ENCODE measurements at places on chromosomes 4 and X.

- no peaks in the 10 kb centered on the region for H3K4me1 ChIP-seq
- no peak overlapping the region for H3K4me3 ChIP-seq
- H3K27ac ChIP-seq = no peak overlapping the region
- no peaks in the 10 kb centered on the region for H3K36me3 ChIP-seq
- no peaks in the 10 kb centered on the region for H3K27me3 ChIP-seq
- DNase-seq = no peak
Observed at GRCh38 chr4:41586675-41587225, 48.8 kb downstream of the LIMCH1 start.

- H3K27me3 ChIP-seq = no peaks in the 10 kb centered on the region
- H3K4me1 ChIP-seq = peaks cover 18% of the 10 kb centered on the region
- H3K27ac ChIP-seq = no peak overlapping the region
- no peak overlapping the region for H3K4me3 ChIP-seq
Observed at GRCh38 chr4:26207631-26208030, 113.2 kb upstream of the RBPJ start.

- DNase-seq = no peak
- H3K4me1 ChIP-seq = no peaks in the 10 kb centered on the region
- H3K27me3 ChIP-seq = peaks cover 5% of the 10 kb centered on the region
- H3K36me3 ChIP-seq = no peaks in the 10 kb centered on the region
- H3K27ac ChIP-seq = no peak overlapping the region
- no peak overlapping the region for H3K4me3 ChIP-seq
Observed at GRCh38 chr4:112818594-112818965, 181.6 kb downstream of the LARP7 start.

DNA sequence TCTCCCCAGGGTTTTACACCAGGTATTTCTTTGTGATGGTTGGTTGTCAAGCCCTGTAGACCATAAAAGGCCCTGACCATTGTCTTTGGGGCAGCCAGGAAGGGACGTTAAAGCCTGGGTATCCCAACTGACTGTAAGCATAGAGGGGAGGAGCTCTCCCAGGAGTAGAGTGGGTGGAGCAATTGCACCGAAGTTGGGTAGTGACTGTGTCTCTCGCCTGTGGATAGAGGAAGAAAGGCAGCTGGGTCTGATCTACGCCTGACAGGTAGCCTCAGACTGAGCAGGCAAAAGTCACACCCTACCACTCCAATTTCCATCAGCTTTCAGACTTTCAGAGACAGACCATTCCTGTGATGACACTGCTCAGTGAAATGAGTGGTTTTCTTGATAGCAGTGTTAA is 123.3 kb downstream of the KLHL8 start:
- no peak for DNase-seq
- H3K27ac ChIP-seq = no peak overlapping the region
- no peaks in the 10 kb centered on the region for H3K27me3 ChIP-seq
- peaks cover 16% of the 10 kb centered on the region for H3K4me1 ChIP-seq
- peaks cover 56% of the 10 kb centered on the region for H3K36me3 ChIP-seq
- no peak overlapping the region for H3K4me3 ChIP-seq

DNA sequence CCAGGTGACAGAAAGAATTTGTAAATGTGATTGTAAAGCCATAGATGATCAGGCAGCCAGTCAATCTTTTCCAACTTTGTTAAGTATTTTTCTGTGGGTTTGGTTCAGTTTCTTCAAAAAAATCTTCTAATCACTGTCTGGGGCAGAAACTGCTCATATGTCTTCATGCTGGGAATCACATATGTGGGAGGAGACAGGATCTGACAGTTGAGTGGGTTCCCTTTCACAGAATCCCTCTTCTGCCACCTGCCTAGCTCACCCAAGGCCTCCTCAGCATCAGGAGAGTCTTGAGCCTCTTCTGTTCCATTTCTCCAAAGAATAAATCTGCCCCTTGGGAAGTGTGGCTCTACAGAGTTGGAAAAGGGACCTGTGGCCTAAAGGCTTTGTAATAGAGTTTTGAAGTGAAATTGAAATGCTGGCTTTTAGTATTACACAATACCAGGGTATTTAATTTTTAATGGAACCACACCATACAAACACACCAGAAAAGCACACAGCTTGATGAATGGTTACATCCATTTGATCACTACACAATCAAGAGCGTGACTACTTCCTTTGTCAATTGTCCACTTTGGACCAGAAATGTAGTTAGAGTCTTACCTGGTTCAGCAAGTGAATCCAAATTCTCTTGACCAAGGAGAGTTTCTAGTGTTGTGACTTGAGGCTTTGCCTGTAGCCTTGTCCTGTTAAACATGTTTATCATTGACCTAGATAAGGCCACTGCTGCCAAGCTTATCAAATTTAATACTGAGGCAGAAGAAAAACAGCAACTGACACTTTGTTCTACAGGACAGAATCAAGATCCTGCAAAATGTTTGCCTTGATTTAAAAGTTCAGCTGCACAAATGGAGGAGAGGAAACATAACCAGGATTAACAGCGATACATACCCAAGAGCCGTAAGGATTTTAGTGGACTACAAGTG is 20.4 kb downstream of the MSMO1 start:
- H3K36me3 ChIP-seq = no peaks in the 10 kb centered on the region
- no peak overlapping the region for H3K27ac ChIP-seq
- H3K27me3 ChIP-seq = no peaks in the 10 kb centered on the region
- H3K4me3 ChIP-seq = no peak overlapping the region

GRCh38 chr4:39353478-39354253 is 12.5 kb downstream of the RFC1 start:
- peak; percentile 33 for DNase-seq
- H3K4me3 ChIP-seq = peak overlapping the region; percentile 90
- H3K27me3 ChIP-seq = no peaks in the 10 kb centered on the region
- peaks cover 29% of the 10 kb centered on the region for H3K4me1 ChIP-seq

DNA sequence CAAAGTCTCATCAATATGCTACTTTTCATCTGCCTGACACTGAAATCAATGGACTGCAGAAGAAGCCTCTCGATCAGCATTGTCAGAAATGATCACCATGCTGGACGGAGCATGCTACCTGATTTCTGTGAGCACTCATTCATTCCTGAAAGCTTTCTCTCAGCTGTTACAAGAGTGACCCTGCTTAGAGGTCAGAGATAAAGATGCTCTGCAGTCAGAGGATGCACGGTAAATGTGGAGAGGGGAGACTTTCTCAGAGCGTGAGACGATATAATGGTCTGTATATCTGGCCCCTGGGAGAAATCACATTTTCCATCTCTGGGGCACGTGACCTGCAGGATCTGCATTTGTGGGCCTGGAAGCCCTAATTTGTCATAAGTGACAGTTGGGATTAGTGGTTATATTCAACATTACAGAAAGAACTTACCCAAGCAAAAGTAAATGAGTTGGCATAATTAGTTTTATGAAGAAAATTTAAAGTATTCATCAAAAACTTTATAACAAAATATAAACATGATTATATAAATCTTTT is 125.6 kb upstream of the TTC29 start:
- no peaks in the 10 kb centered on the region for H3K4me1 ChIP-seq
- H3K27me3 ChIP-seq = peaks cover 1% of the 10 kb centered on the region
- no peak overlapping the region for H3K27ac ChIP-seq
- H3K4me3 ChIP-seq = no peak overlapping the region
- H3K36me3 ChIP-seq = no peaks in the 10 kb centered on the region

- no peak overlapping the region for H3K27ac ChIP-seq
- H3K4me3 ChIP-seq = no peak overlapping the region
- no peaks in the 10 kb centered on the region for H3K36me3 ChIP-seq
- no peaks in the 10 kb centered on the region for H3K4me1 ChIP-seq
- no peaks in the 10 kb centered on the region for H3K27me3 ChIP-seq
Observed at GRCh38 chrX:8743126-8743732, 11.3 kb upstream of the ANOS1 start.

- no peak overlapping the region for H3K27ac ChIP-seq
- H3K36me3 ChIP-seq = no peaks in the 10 kb centered on the region
- no peaks in the 10 kb centered on the region for H3K27me3 ChIP-seq
Observed at GRCh38 chr4:127685292-127685691, 44.9 kb upstream of the SLC25A31 start.

- H3K27me3 ChIP-seq = no peaks in the 10 kb centered on the region
- H3K27ac ChIP-seq = no peak overlapping the region
- peaks cover 14% of the 10 kb centered on the region for H3K36me3 ChIP-seq
Observed at GRCh38 chr4:139887962-139888735, 222.5 kb downstream of the MGST2 start.

GRCh38 chr4:64774626-64775025 is 365.4 kb upstream of the TECRL start:
- H3K27me3 ChIP-seq = no peaks in the 10 kb centered on the region
- DNase-seq = no peak
- no peak overlapping the region for H3K27ac ChIP-seq
- no peak overlapping the region for H3K4me3 ChIP-seq
- no peaks in the 10 kb centered on the region for H3K36me3 ChIP-seq
- H3K4me1 ChIP-seq = no peaks in the 10 kb centered on the region

DNA sequence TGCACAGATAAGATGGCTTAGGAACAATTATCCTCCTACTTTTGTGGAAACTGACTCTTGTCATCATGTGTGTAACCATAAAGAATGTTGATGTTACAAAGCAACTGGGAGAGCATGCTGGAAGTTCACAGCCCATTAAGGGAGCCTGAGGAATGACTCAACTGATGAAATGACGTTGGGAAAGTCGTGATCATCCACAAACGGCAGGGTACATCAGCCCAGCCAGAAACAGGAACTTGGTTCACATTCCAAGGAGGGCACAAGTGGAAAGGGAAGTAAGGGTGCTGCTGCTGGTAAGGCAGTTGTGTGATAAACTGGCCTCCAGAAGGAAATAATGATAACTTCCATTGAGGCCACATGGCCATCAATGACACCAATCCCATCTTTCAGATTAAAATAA is 6.7 kb downstream of the TEC start:
- no peak overlapping the region for H3K27ac ChIP-seq
- no peaks in the 10 kb centered on the region for H3K36me3 ChIP-seq
- peaks cover 43% of the 10 kb centered on the region for H3K4me1 ChIP-seq
- H3K4me3 ChIP-seq = no peak overlapping the region

GRCh38 chr4:184269879-184270430 is 52.3 kb upstream of the ENPP6 start:
- H3K27ac ChIP-seq = no peak overlapping the region
- DNase-seq = peak; percentile 2
- no peak overlapping the region for H3K4me3 ChIP-seq
- no peaks in the 10 kb centered on the region for H3K27me3 ChIP-seq
- H3K4me1 ChIP-seq = peaks cover 20% of the 10 kb centered on the region
- H3K36me3 ChIP-seq = no peaks in the 10 kb centered on the region

DNA sequence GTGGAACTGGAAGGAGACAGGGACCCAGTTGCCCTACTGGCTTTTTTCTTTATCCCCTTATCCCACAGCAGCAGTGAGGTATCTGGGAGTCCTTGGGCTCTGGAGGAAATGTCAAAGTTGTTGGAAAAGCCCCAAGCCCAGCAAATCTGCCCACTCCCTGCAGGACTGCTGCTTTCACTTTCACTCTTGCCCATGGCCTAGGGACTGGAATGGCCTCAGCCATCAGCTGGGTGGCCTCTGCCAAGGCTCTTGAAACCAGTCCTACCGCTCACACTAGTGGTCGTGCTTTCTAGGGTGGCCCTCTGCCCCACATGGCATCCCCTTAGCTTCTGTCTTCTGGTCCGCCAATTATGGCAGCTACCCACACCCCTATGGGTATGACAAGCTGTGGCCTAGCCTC is 9.7 kb upstream of the RHOXF1 start:
- H3K4me1 ChIP-seq = no peaks in the 10 kb centered on the region
- no peaks in the 10 kb centered on the region for H3K36me3 ChIP-seq
- DNase-seq = no peak
- no peaks in the 10 kb centered on the region for H3K27me3 ChIP-seq

- no peak for DNase-seq
- H3K27me3 ChIP-seq = no peaks in the 10 kb centered on the region
- H3K4me3 ChIP-seq = no peak overlapping the region
- no peak overlapping the region for H3K27ac ChIP-seq
- H3K36me3 ChIP-seq = no peaks in the 10 kb centered on the region
- no peaks in the 10 kb centered on the region for H3K4me1 ChIP-seq
Observed at GRCh38 chr4:121041307-121042090, 30.8 kb downstream of the NDNF start.

DNA sequence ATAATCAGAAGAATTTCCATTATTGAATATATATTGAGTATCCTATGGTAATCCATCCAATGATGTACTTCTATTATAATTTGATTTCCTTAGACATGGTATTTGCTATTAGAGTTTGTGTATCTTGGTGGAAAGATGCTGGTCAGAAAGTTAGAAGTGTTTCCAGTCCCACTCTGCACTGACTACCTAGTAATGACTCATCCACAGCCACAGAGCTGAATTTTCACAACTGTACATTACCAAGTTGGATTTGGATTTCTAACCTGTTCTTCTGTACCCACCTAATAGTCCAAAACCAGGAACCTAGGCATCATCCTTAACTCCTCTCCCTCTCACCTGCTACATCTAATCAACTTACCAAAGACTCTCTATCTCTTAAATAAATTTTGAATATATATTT is 145.4 kb downstream of the REELD1 start:
- H3K4me1 ChIP-seq = no peaks in the 10 kb centered on the region
- H3K27ac ChIP-seq = no peak overlapping the region
- no peak overlapping the region for H3K4me3 ChIP-seq
- H3K27me3 ChIP-seq = no peaks in the 10 kb centered on the region
- no peaks in the 10 kb centered on the region for H3K36me3 ChIP-seq
